ENCODE measurements at places on chromosomes 3 and 15.

GRCh38 chr3:76965122-76965725 lies 74.7 kb upstream of the ROBO2 start:
- DNase-seq, result no peak

DNA sequence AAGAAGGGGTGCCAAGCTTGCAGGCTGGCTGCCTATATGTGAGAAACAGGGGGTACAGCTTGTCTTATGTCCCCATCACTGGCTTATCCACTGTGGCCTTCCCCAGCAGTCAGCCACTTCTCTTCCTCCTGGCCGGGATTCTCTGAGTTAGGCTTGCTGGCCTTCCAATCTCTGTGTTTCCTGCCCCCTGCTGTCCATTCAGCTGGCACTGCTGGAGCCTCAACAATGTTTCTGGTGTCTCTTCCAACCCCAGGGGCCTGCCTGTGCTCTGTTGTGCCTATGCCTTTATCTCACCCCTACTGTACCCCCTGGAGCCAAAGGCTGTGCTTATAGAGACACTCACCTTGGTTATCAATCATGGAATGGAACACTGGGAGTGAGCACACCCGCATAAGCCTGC lies 36.5 kb downstream of the ANAPC13 start:
- no peak for DNase-seq

DNA sequence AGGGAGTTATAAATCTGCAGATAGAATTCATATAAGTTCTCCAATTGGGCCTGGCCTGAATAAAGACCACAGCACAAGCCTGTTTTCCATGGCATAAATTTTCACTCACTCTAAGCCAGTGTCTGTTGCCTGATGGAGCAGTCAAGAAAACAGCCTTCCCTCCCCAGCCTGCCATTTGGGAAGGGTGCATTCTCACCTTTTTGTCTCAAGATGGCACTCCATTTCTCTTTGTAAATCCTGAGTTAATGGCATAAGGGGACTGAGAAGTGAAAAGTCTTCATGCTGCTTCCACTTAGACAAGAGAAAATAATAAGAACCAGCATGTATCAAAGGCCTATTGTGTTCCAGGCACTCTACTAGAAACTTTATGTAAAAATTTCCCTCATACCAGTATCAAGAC lies 115.6 kb upstream of the MANF start:
- no peak for DNase-seq

DNA sequence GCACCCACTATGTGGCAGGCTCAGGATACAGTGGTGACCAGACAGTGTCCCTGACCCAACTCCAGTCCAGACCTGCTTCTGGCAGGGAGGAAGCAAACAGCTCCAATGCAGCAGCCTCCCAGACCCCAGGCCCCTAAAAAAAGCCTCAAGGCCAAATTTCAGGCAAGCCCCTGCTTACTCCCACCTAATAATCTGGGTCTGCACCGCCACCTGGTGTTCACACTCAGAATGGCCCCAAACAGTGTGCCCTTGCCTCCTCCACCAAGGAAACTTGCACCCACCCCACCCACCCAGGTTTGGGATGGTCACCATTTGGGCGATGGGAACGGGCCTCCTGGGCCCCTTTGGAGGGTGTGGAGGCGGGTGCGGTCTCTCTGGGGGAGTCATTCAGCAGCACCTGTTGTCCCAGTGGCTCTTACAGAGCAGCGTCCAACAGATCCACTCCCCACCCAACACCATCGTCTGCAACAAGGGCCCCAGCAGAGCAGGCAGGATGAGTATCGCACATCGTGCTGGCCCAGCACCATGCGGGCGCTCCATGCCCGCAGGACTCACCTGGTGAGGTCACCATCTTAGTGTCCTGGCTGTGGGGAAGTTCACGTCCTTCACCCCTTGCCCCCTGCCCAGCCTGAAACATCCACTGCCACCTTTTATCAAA lies 17.3 kb downstream of the C3orf18 start:
- peak; percentile 25 for DNase-seq

DNA sequence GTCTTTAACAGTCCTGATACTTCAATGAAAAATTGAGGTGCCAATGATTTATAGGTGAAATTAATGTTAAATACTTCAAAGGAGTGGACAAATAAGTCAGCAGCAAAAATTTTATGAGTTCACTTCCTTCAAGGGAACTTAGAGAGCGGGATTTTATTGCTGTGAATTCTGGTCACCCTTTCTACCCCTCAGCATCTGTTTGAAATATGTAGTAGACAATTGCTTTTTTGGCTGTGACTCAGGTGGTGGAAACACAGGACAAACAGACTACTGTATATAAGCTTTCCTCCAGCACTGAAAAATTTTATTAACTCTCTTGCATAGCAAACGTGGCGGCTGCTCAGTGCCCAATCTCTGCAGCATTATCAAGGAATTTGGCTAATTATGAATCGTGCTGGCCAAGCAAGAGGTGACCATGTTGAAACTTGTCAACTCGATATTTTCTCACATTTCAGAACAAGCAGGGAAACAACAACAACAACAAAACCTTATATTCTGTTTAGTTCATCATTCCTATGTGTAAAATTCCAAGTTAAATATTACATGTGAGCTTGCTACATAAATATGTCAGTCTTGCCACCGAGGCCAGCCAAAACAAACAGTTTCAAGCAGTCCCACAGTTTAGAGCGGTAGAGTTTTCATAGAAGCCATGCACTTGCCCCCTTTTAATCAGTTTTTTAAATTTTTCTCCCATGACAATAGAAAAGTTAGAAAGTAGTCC lies 420.2 kb downstream of the FOXP1 start:
- no peak for DNase-seq

DNA sequence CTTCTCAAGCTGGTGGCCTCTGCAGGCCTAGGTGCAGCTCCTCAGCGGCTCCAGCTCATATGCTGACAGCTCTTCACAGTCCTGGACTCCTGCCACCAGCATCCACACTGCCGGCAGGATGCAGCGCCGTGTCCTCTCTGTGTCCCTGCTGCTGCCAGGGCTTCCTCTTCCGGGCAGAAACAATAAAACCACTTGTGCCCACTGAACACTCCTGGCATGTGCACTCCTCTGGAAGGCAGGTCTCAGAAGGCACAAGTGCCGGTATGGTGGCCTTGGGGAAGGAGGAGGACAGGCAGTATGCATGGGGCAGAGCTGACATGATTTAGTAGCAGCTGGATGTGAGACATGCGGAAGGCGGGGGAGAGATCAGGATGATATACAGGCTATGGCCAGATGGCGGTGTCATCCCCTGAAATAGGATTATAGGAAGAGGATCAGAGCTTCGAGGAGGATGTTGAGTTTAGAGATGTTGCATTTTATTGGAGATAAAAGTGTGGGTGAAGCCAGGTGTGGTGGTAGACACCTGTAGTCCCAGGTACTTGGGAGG lies 7.5 kb upstream of the MAN2A2 start:
- no peak for DNase-seq

GRCh38 chr3:66997560-66998112 lies 471 bp upstream of the KBTBD8 start:
- DNase-seq, result no peak

DNA sequence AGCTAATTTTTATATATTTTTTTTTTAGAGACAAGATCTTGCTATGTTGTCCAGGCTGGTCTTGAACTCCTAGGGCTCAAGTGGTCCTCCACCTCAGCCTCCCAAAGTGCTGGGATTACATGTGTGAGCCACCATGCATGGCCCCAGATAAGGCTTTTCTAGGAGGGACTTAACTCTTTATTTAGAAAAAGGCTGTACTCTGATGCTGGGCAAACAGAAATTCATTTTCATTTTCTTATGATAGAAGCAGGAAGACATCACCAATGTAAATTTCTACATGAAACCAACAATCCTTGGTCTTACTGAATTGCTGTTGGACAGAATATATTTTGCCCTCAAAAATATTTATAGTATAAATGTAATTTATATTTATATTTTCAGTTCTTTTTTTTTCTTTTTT lies 9.6 kb downstream of the NIPA1 start:
- no peak for DNase-seq

DNA sequence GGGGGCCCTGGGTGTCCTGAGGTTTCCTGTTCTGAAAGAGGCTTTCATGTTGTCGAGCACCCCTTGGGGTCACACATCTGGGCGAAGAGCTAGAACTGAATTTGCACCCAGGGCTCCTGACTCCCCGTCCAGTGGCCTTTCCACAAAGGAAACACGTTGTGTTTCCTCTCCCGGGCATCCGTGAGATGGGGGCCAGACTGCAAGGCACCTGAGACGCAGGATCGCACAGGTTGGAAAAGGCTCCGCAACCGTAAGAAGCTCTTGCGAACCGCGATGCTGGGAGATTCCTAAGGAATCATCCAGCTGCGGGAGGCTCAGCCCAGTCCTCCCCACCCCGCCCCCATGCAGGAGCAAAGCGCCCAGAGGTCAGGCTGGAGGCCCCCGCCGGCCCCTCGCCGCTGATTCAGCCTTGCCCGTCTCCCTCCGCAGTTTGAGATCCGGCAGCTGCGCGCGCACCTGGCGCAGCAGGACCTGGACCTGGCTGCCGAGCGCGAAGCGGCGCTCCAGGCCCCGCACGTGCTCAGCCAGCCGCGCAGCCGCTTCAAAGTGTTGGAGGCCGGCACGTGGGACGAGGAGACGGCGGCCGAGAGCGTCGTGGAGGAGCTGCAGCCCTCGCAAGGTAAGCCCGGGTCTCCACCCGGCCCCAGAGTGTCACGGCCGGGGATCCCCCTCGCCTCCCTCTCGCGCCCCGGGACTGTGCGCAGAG lies 119.6 kb downstream of the ETFA start:
- DNase-seq, result no peak

GRCh38 chr3:66381626-66382025 lies 119.2 kb downstream of the LRIG1 start:
- no peak for DNase-seq

DNA sequence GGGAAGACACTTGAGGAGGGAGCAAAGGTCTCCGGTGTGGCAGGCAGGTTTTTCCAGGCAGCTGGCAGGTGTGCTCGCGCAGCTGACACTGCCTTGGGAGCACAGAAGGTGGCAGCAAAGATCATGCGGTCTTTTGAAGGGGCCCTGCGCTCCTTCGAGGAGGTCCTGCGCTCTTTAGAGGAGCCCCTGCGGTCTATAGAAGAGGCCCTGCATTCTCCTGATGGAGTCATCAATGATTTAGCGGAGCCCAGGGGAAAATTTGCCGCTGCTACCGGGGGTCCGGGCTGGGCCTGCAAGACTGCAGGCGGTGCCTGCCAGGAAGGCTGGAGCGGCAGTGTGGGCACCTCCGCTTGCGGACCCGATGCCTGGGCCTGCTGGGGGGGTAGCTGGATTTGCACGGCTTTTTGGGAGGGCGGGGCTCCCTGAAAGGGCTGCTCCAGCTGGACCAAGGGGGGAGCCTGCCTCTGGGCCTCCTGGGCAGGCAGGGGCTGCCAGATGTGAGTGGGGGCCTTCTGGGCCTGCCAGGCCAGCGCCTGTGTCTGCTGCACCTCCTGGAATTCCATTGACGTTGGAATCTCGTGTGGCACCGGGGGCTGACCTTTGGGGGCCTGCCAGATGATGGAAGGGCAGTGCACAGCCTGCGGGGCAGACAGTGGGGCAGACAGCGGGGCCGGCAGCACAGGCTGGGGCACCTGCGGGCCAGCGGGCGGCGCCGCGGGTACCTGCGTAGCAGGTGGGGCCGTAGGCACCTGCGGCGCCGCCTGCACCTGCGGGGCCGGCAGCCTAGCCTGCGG lies 2.1 kb downstream of the MAGEL2 start:
- no peak for DNase-seq

GRCh38 chr3:148748283-148748682 lies 50.6 kb downstream of the AGTR1 start:
- DNase-seq, result no peak

DNA sequence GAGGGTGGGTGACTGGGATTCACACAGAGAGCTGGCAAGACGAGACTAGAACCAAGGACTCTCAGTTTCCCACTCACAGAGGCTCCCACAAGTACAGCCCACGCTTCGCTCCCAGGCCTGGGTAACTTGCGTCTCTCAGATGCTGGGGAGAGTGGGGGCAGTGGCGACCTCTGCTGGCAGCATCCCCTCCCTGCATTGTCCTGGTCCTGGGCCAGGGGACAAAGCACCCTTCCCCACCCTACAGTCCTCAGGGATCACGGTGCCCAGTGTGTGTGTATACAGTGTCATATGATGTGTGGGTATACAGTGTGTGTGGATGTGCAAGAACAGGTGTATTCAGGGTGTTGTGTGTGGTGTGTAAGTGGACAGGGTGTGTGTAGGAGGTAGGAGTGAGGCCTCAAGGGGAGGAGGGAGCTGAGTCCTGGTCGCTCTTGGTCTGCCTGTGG lies 12.8 kb downstream of the VILL start:
- no peak for DNase-seq

- DNase-seq, result no peak
These were observed 235.9 kb upstream of the CTDSPL start for GRCh38 chr3:37625690-37626360.

GRCh38 chr15:29139540-29140459 lies 129.8 kb downstream of the NSMCE3 start:
- DNase-seq, result peak; percentile 52

- no peak for DNase-seq
These were observed 493.1 kb downstream of the FHIT start for GRCh38 chr3:60758171-60758570.

GRCh38 chr3:175211466-175211865 lies 352.3 kb downstream of the NAALADL2 start:
- no peak for DNase-seq

- no peak for DNase-seq
These were observed 336.8 kb upstream of the MCTP2 start for GRCh38 chr15:93894438-93895036.

DNA sequence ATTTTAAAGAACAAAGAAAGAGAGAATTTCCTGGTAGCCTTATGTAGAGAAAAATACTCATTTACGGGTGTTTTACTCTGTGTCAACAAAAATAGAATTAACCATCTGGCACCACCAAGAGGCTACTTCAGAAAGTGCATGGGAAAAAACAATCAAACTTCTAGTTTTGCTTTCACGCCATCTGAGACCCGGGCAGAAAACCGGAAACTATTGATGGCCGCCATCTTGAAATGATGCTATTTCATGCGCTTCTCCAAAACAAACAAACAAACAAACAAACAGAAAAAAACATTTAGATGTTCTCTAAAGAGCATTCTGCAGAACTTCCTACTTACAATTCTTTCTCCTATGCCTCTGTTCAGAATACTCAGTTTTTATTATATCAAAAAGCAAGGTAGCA lies 49.4 kb upstream of the SYNPR start:
- DNase-seq, result no peak

DNA sequence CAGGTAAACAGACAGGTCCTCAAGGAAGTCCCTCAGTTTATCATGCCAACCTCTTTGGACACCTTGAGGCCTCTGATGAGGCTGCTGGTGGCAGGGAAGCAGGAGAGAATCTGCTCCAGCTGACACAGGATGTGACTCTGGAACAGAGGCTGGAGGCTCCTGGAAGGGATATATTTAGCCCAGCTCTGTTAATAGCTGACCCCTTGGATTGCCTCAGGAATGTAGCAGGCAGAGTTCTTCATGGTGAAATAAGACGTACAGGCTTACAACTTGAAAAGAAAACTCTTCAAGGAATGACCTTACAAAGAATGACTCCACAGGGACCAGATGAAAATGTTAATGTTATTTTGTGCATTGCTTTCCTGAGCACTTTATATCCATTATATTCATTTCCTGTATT lies 90.5 kb downstream of the AQP9 start:
- DNase-seq, result no peak

- DNase-seq, result no peak
These were observed 18.5 kb downstream of the ALDH1A3 start for GRCh38 chr15:100898152-100898490.
